Stimulated activated CD4-positive, alpha-beta T cell treated with anti-CD3 and anti-CD28 coated beads, Interleukin-15, amount 100 ng/mL, for 1 hour (primary cell): ENCODE measurements at places on chromosomes 7 and 10.

- no peak for DNase-seq
Observed at GRCh38 chr7:110541962-110542361, 549.0 kb upstream of the LRRN3 start.

- DNase-seq: no peak
Observed at GRCh38 chr10:48547061-48547895, 57.6 kb downstream of the ARHGAP22 start.

GRCh38 chr7:34165927-34166550 lies 260.7 kb downstream of the BMPER start:
- DNase-seq: no peak

DNA sequence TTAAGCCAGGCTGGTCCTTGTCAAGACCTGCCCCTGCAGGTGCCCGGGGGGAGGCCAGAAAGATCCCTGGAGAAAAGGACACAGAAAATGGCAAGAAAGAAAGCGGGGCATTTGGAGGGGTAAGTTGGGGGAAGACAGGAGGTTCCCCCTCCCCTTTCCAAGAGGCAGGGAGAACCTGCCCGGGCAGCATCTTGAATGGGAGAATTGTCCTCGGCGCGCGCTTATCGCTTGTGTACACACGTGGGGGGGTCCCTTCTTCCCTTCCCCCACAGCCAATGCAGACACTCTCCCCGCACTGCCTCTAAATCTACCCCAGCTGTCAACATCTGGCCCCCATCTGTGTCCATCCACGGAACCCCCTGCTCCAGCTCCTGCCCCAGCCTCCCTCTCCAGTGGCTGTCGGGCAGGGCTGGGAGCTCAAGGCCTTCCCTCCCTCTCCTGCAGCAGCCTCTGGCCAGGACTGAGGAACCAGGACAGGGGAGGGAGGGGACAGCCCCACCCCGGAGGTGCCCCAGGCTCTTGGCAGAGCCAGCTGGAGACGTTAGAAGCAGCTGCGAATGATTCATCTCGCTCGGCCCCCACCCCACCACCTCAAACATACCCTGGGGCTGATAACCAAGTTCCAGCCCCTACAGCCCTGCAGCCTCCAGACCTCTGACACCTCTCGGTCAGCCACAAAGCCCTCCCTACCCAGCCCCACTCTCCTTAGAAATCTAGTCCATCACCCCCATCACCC lies 25.3 kb downstream of the EPHB4 start:
- no peak for DNase-seq

DNA sequence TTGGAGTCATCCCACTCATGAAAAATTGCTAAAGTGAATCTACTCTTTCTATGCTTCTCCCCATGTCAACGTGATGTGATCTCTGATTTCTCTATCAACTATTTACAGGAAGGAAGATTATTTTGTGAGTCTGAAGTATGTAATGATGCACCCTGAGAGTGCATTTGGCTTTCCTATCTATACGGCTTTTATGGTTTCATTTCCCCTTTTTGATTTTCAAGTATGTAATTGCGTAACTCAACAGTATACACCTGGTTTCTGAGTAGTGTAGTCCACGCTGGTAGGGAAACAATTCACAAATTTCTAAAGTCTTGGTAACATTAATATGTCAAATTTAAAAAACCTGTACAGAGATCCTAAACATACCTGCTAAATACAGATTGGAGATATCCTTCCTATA lies 194.7 kb upstream of the SEMA3A start:
- no peak for DNase-seq
